ENCODE measurements at places on chromosomes 16 and 17. TPM values are rescaled to one million over a fixed set of nuclear protein-coding genes. Genes with fewer than 3 reads are reported as not detected.

Gene ZNF276
- 19.4 TPM for total RNA-seq

Gene SPAG7
- total RNA-seq: 24.0 TPM

Gene RPH3AL
- 4.3 TPM for total RNA-seq

Gene DLX4
- not detected for total RNA-seq

Gene TCAP
- 1.7 TPM for total RNA-seq

Gene MEFV
- 0.27 TPM for total RNA-seq

Gene FOXF1
- 1.2 TPM for total RNA-seq

Gene ABCC12
- 2.3 TPM for total RNA-seq

- DNase-seq: no peak
Observed at GRCh38 chr16:85005285-85006069, 5.9 kb downstream of the ZDHHC7 start.

GRCh38 chr16:8845699-8846298, 23.0 kb downstream of the CARHSP1 start:
- no peak for DNase-seq

- no peak for DNase-seq
Observed at GRCh38 chr17:7147772-7148171, 31.4 kb downstream of the ASGR1 start.

GRCh38 chr16:16868727-16869126, 489.8 kb downstream of the NPIPA7 start:
- DNase-seq: no peak

DNA sequence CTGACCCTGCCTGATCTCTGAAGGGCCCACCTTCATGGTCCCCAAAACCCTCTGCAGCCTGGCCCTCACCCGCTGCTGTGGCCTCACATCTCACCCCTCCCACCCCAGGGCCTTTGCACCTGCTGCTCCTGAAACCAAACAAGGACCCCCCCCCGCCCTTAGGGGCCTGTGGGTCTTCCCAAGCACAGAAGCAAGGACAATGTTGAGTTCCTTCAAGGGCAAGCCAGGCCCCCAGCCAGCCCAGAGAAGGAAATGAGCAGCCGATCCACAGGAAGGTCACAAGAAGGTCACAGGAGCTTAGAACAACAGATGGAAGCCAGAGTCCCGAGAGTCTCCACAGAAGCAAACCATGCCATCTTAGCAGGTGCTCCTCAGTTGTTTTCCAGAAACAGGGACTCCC, 493 bp upstream of the PDE6G start:
- DNase-seq: no peak

- peak; percentile 36 for DNase-seq
Observed at GRCh38 chr16:30748634-30749445, 615 bp downstream of the PHKG2 start.

- no peak for DNase-seq
Observed at GRCh38 chr16:49168126-49168525, 113.5 kb downstream of the CBLN1 start.

GRCh38 chr17:64741038-64741641, 79.0 kb upstream of the SMURF2 start:
- no peak for DNase-seq

- DNase-seq: no peak
Observed at GRCh38 chr16:47134550-47134949, 9.2 kb downstream of the NETO2 start.

GRCh38 chr16:72291531-72291981, 119.6 kb upstream of the PMFBP1 start:
- no peak for DNase-seq

DNA sequence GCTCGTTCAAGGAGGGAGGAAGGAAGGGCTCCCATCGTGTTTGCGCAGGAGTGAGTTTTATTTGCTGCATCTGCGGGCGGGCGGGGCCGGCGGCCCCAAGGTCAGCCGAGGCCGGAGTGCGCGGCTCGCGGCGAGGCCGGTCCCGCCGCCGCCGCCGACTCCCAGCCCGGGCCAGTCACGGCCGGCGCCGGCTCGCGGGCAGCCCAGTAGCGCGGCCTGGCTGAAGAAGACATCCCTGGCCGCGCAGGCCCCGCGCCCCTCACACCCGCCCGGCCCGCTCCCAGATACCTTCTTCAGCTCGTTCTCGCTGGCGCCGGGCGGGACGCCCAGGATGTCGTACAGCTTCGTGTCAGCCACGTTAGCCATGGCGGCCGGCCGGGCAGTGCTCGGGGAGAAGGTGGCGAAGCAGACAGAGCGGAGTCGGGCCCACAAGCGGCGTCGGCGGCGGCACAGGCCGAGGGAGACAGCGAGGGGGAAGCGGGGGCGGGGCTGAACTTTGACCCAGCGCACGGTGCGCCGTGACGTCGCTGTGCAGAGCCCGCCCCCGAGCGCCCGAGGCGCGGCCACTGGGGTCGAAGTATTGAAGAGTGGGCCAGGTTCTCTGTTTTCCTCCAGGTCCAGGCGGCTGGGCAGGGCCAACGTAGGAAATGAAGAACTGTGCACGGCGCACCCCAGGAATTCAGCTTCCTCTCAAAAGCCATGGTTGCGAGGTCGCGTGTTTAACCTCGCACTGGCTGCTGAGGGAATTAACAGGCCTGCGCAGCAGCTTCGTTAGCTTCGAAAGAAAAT, at the start of gene DNAJA2:
Gene DNAJA2, minus strand, starts transcription at position 468 of the 789 bp plus-strand sequence. Its CDS starts 102 bp downstream, at position 366.
- DNase-seq: peak; percentile 95

- DNase-seq: no peak
Observed at GRCh38 chr17:9389111-9389527, 186.5 kb downstream of the STX8 start.

GRCh38 chr17:12789075-12789480, 220 bp upstream of the ARHGAP44 start:
- DNase-seq: no peak

DNA sequence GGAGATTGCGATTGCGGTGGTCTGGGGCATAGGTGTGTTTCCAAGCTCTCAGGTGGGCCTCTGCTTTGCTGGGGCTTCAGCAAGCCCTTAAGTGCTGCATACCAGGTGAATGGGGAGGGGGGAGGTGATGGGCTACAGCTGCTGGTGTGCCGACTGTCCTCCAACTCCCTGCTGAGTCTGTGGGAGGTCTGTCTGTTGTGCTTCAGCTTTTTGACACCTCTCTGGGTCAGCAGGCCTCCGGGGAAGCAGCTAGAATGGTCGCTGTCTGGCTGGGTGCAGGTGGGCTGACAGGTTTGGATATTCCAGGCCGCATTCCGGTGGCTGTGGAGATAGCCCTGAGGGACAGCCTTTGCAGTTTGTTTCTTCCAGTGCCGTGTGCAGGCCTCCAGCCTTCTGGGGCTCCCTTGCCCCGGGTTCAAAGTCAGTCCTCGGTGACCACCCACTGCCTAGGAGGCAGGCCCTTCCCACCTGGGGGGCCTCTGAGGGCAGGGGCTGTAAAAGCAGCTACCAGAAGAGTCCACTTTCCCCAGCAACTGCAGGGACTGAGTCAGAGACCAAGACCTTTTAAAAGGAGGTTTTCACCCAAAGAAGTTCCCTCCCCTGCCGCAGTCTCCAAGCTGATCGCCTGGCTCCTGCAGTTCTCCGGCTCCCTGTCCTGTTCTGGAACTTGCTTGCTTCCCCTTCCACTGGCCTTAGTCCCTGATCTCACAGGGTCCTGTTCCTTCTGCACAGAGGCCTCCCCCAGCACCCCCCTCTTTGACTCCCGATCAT, 2.0 kb upstream of the TTYH2 start:
- DNase-seq: no peak

GRCh38 chr17:82084373-82085030, 13.5 kb downstream of the FASN start:
- DNase-seq: no peak

- no peak for DNase-seq
Observed at GRCh38 chr17:75319904-75320691, 30.9 kb upstream of the SLC25A19 start.

DNA sequence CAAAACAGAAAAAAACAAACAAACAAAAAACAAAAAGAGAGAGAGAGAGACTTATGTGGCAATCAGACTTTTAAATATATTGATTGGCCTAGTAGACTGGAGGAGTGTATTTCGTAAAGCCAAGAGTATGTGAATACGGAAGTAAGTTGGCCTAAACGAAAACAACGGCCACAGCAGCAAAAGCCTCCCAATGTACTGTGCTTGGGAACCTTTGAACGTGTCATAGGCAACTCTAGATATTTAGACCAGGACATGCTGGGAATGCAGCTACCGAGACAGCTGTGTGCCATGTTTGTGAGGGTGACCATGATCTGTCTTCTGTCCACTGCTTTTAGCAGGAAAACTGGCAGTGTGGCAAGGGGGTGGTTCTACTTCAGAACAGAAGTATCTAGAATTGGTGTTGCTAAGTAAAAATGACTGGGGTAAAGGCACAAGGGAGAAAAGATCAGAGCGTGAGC, 7.4 kb downstream of the MAF start:
- DNase-seq: no peak

DNA sequence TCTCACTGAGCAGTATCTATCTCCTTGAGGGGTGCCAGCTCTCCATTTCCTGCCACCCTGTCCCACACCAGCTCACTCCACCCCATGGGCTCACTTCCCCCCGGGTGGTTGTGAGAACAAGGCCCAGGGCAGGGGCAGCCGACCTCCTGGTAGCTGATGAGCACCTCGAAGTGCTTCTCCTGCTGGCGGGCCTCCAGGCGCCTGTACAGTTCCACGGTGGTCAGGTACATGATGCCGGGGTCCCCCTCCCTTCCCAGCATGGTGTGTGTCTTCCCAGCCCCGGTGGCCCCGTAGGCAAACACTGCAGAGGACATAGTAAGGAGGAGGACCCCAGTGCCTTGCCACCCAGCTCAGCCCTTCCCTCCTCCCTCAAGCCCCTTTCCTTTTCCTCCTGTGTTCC, 12.5 kb downstream of the KIF18B start:
- no peak for DNase-seq

DNA sequence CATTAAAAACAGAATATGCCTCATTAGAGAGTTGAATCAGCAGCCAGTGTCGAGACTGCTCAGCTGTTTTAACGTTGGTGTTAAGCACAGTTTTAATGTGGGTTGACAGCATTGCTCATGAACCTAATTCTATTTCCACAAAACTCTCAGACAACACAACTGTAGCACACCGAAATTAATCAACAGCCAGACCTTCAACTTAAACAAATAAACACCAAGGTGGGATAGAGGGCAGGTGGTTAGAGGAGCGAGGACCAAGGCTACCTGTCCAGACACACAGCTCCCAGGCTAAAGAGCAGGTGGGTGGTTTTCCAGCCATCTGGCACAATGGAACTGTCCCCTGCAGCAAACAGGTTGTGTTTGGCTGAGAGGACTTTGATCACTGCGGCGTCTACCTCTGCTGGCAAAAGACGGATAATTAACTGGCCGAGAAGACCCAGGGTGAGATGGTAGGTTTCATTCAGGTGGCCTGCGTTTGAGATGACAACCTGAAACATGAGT, 69.6 kb upstream of the ATP2A3 start:
- peak; percentile 59 for DNase-seq

DNA sequence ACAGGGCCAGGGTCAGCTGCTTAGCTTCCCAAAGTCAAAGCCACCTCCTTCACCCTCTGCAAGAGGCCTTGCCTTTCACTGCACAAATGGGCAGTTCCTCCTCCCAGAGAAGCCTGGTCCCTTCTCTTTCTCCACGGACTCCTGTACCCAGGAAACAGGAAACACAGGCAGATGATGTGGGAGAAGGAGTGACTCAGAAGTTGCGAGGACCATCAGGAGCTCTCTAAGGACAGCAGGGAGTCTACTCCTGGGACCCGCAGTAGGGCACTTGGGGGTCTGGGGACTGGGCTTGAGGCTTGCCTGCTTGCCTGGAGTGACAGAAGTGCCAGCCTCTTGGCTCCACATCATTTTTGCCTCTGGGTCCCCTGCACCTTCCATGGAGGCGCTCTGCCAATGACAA, 47.4 kb upstream of the KSR1 start:
- DNase-seq: no peak

GRCh38 chr17:16929757-16930520, 42.0 kb downstream of the TNFRSF13B start:
- DNase-seq: peak; percentile 11

DNA sequence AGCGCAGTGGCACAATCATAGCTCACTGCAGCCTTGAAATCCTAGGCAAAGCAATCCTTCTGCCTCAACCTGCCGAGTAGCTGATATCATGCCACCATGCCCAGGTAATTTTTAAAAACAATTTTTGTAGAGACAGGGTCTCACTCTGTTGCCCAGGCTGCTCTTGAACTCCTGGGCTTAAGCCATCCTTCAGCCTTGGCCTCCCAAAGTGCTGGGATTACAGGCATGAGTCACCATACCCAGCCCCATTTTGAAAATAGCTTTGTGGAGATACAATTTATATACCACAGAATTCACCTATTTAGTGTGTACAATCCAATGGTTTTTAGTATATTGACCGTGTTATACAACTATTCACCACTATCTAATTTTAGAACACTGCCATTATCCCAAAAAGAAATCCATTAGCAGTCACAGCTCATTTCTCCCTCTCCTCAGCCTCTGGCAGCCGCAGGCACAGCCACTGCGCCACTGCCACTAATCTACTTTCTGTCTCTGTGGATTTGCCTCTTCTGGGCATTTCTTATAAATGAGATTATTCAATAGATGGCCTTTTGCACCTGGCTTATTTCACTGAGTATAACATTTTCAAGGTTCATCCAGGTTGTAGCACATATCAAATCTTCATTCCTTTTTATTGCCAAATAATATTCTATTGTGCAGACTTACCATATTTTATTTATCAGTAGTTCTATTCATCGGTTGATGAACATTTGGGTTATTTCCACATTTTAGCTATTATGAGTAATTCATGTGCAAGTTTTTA, 6.5 kb downstream of the RNF157 start:
- no peak for DNase-seq

DNA sequence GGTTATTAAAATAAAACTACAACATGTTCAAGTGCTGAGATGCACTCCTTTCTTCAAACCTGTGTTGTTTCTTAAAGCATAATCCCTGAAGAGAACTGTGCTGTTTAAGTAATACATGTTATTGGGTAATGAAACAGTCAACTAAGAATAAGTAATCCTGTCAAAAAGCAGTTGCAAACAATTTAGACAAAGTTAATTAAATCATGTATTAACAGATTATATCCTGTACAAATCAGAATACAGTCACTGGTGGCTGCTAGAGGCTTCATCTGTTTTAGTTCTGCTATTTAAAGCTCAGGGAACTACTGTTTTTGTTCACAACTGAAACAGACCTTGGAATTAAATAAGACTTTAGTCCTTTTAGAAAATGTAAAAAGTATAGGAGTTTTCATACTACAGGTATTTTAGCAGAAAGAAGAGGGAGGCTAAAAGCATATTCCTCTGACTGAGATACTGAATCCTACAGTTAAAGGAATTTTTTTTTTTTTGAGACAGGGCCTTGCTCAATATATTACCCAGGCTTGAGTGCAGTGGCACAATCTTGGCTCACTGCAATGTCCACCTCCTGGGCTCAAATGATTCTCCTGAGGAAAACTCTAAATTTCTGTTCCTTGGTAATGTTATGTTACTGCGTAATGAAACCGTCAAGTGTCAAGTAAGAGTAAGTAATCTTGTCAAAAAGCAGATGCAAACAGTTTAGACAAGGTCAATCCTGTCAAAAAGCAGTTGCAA, 27.3 kb upstream of the ITGA2B start:
- no peak for DNase-seq

GRCh38 chr17:41785859-41786226, 668 bp downstream of the JUP start:
- DNase-seq: no peak
